CD4-positive, alpha-beta T cell treated with Interleukin-6 for 4 hours (primary cell): ENCODE measurements at places on chromosomes 1 and 21.
A peak's percentile ranks its signal among the peaks of the same experiment; 100 is the strongest.

- DNase-seq, result no peak
Observed at GRCh38 chr1:41618066-41618825, 133.8 kb upstream of the EDN2 start.

GRCh38 chr1:40986956-40987355, 7.5 kb downstream of the CTPS1 start:
- no peak for DNase-seq

DNA sequence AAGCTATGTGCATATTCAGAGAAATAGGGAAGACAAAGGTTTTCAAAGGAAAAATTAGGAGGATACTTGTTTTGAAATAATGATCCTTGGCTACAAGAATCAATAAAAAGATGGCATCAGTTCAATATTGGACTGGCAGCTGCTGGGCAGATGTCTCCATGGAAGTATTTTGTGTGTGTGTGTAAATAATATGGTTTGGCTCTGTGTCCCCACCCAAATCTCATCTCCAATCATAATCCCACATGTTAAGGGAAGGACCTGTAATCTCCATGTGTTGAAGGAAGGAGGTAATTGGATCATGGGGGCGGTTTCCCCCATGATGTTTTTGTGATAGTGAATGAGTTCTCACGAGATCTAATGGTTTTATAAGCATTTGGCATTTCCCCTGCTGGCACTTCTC, 40.4 kb upstream of the LRRC7 start:
- no peak for DNase-seq

- no peak for DNase-seq
Observed at GRCh38 chr1:58983162-58983561, 199.3 kb upstream of the JUN start.

- DNase-seq, result peak; percentile 13
Observed at GRCh38 chr1:212291505-212292134, 6.4 kb downstream of the PPP2R5A start.

DNA sequence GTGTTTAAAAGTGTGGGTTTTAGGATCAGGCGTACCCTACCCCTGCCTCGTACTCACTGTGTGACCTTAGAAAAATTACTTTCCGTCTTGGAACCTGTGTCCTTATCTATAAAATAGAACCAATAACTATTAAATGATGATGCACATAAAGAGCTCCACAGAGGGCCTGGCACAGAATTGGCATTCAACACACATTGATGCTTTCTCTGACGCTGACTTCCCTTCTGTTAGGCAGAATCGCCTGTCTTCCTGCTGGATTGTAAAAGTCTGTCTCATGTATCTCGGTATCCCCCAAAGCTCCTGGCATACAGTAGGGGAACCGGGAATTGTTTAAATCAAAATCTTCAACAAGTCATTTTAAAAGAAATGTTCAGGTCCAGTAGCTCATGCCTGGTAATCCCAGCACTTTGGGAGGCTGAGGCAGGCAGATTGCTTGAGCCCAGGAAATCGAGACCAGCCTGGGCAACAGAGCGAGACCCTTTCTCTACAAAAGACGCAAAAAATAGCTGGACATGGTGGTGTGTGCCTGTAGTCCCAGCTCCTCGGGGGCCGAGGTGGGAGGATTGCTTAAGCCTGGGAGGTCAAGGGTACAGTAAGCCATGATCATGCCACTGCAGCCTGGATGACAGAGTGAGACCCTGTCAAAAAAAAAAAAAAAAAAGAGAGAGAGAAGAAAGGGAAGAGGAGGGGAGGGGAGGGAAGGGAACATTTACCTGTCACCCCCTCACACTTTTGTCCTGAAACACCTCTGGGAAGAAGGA, 41.3 kb upstream of the FHAD1 start:
- DNase-seq, result no peak

GRCh38 chr1:172977296-172978017, 73.3 kb downstream of the TNFSF18 start:
- DNase-seq, result no peak

- DNase-seq, result no peak
Observed at GRCh38 chr21:25515484-25516405, 91.5 kb downstream of the MRPL39 start.

DNA sequence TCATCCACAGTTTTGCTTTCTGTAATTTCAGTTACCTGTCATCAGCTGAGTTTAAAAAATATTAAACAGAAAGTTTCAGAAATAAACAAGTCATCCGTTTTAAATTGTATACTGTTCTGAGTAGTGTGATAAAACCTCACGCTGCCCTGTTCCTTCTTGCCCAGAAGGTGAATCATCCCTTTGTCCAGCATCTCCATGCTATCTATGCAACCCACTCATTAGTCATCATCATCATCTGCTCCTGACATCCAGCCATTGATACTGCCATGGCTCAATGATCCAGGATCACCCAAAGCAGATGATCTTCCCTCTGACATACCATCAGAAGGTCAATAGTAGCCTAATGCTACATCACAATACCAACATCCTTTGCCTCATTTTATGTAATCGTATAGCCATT, 198.3 kb downstream of the SLC44A5 start:
- DNase-seq, result no peak

GRCh38 chr21:44658541-44658910, 794 bp downstream of the KRTAP12-3 start:
- DNase-seq, result no peak

GRCh38 chr1:97007840-97008604, 286.4 kb downstream of the PTBP2 start:
- no peak for DNase-seq

DNA sequence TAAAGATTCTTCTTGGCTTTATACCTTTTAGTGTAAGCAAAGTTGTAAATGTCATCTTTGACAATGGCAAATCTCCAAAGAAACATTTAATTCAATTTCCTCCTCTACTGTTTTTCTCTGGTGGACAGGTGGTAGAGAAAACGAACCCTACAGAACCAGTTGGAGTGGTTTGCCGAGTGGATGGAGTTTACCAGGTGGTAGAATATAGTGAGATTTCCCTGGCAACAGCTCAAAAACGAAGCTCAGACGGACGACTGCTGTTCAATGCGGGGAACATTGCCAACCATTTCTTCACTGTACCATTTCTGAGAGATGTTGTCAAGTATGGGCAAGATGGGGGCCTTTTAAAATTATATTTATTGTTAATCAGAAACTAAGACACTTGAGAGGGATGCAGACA, 25.8 kb downstream of the UAP1 start:
- no peak for DNase-seq

DNA sequence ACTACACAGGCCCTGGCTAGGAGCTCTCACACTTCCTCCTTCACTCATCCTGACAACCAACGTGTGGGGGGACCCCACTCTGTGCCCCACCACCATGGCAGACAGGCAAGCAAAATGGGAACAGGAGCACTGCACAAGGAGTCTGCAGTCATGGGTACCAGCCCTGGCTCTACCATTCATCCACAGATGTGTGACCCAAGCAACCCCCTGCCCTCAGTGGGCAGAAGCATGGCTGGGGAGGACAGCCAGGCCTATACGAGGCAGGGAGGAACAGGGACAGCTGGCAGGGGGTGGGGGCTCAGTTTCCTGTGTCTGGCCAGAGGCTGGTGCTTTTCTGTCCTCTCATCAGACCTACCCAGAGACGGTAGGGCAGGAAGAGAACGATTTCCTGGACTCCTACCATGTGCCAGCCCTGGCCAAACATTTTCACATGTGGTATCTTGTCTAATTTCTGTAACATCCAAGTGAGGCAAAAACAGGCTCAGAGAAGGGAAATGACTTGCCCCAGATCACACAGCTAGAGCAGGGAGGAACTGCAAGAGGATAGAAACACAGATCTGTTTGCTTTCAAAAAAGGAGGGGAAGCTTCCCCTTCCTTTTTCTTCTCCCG, 178.0 kb downstream of the HIVEP3 start:
- DNase-seq, result no peak

- DNase-seq, result no peak
Observed at GRCh38 chr1:220879076-220879508, at the start of gene HLX. Gene HLX, plus strand, starts transcription at chr1:220879443. Its CDS starts 415 bp downstream, at chr1:220879858.

DNA sequence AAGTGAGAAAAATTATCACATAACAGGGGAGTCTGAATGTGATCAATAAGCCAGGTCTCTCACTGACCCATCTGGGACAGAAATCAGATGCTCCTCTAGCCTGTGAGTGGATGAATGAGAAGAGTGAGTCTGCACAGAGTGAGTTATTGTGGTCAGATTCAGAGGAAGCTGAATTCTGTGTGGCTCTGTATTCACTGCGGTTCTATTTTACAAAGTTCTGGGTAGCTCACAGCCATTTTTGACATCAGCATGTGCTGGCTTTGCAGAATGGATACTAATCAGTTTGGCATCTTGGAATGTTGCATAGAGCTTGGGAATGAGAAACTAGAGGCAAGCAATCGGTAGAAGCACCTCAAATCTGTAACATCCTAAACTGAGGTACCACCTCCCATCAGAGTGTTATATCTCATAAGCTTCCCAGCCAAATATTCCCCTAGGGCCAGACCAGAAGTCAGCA, 3.8 kb downstream of the COLGALT2 start:
- DNase-seq, result no peak

GRCh38 chr1:47659146-47659545, 221.3 kb downstream of the FOXD2 start:
- DNase-seq, result no peak

GRCh38 chr21:37383086-37383485, 16.5 kb downstream of the DYRK1A start:
- DNase-seq, result no peak

GRCh38 chr1:30748098-30748698, 9.4 kb downstream of the LAPTM5 start:
- DNase-seq, result no peak

GRCh38 chr21:45525910-45526306, 16.3 kb downstream of the SLC19A1 start:
- no peak for DNase-seq

DNA sequence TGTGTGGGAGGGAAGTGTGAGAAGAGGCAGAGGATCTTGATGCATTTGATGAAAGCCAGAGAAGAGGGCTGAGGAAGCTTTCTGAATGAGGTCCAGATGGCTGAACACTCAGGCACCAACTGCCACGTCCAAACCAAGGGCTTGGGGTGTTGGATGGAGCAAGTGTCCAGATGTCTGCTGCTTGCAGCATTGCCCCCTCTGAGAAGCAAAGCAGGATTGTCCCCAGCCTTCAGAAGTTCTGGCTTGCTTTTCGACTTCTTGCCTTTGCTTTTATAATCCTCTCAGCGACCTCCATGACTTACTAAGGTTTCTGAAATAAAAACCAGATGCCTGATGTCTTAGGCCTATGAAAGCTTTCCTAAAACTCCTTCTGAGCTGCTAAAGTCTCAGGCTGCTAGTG, 182.5 kb downstream of the HUNK start:
- no peak for DNase-seq

DNA sequence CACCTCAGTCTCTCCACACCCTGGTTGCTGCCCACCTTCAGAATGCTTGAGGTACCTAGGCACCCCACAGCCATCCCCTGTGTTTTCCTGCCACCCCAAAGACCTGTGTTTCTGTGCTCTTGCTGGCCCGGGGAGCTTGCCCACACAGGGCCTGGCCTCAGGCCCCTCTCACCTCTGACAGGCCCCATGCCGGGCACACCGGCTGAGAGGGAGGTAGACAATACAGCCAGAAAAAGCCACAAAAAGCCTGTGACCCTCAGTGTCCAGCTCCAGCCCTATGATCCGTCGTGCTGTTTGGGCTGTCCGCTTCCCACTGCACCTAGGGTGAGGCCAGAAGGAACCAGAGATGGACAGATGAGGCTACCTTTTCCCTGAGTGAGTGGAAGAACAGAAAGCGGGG, 11.4 kb downstream of the SEMA6C start:
- no peak for DNase-seq

GRCh38 chr1:109821831-109822745, 58.4 kb upstream of the EPS8L3 start:
- no peak for DNase-seq

DNA sequence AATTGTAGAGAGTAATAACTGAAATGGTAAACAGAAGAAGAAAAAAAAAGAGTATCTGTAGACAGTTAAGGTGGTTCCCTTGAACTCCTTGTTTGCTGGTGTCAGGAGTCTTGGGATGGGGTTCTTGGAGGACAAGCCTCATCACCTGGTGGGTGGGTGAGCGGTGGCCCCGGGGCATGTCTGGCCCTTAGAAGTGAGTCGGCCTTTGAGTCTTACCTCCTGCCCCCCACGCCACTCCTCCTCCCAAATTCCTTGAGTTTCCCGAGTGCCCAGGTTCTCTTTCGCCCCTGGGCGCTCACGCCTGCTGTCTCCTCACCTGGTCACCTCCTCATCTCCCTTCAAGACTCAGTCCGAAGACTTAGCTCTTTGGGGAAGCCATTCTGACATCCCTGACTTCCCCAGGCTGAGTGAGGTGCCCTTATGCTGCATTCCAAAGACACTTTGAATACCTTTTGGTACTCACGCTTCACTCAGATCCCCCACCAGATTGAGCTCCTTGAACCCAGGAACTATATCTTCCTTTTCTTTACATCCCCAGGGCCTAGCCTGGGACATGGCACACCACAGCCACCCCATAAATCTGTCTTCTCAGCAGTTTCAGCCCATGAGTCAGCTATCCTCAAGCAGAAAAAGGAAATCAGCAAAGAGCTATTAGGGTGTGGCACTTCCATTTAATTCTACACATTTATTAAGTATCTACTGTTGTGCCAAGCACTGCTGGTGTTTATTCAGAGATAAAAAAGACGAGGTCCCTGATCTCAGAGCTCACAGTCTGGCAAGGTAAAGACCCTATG, 13.5 kb upstream of the IKBKE start:
- DNase-seq, result no peak

GRCh38 chr1:226938903-226939437, 1.1 kb upstream of the COQ8A start:
- no peak for DNase-seq
